Activated gamma-delta T cell (primary cell): ENCODE measurements at places on chromosomes 1 and 21.

GRCh38 chr1:223364685-223365382, 858 bp upstream of the SUSD4 start:
- no peak for DNase-seq

GRCh38 chr1:160755911-160756848, 17.1 kb downstream of the SLAMF7 start:
- no peak for DNase-seq

DNA sequence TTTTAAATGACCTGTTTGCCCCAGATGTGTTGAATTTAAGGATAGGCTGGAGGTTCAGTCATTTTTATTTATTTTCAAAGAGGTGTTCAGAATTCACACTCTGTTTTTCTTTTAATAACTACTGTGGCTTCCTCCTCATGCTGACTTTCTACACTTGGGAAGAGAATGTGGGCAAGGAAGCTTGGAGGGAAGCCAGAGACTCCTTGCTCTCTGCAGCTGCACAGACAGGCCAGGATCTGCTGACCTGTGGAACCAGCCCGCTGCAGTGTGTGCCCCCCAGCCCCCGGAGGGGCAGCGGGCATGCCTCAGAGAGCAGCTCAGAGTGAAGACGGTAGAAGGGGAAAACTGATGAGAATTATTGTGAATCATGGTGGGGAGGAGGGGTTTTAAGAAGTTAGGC, 16.9 kb downstream of the MGST3 start:
- no peak for DNase-seq

GRCh38 chr1:8512504-8512903, 194.6 kb downstream of the SLC45A1 start:
- DNase-seq = no peak

- DNase-seq = no peak
These were observed 42.0 kb upstream of the CD34 start for GRCh38 chr1:207952617-207953542.

DNA sequence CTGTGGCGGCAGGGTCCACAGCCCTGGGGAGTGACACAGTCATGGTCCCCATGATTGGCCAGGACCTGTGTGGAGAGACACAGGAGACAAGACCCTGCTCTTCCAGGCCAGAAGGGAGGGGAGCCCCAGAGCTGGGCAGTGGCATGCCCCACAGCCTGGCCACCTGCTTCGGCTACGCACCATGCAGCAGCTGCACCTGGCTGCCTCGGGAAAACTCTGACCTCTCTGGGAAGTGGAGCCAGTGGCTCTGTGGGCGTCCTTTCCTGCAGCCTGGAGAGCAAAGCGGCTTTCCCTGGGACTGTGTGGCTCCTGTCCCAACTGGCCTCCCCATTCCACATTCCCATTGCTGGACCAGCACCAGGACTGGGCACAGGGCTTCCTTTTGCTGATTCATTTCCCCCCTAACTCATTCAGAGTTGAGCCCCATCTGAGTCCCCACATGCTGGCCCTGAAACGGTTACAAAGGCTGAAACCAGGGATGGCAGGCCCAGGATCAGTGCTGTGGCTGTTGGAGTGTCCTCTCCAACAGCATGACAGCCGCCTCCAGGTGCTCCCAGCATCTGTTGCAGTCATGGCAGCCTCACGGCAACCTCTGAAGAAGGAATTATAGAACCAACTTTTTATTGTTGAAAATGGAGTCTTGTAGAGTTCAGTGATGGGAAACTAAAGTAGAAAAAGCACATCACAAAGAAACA, 15.0 kb downstream of the OXCT2 start:
- no peak for DNase-seq

DNA sequence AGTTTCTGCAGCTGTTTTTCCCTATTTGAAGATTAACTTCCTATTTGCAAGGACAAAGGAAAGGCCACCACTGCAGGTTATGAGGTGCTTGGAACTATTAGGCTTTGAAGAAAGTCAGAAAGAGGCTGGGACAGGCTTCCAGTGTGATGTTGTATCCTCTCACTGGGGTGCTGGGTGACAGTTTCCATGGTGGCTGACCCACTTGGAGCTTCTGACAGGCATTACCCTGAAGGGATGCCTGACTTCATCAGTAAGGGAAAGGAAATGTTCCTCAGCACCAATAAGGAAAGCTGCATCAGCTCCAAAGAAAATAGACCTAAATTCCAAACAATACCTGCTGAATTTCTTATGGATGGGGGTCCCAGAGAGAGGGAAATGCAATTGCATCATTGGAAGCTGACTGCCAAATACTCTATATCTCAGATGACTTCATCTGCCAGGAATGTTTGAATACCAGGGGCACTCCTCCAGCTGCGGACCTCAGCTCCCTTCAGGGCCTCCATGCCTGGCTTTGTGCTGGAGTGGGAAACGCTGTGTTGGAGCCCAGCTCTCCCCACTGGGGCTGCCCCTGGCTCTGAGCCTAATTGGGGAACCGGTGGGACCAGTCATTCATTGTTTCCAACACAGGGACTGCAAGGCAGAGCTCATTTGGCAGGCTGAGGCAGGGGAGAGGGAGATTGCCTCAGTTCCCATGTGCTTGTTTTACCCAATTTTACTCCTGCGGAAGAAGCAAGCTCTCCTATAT, 76.6 kb downstream of the RGL1 start:
- DNase-seq = no peak

GRCh38 chr1:244052016-244052727, 1.1 kb downstream of the ZBTB18 start:
- DNase-seq = no peak

- no peak for DNase-seq
These were observed 198.3 kb downstream of the DUSP10 start for GRCh38 chr1:221543529-221544120.

DNA sequence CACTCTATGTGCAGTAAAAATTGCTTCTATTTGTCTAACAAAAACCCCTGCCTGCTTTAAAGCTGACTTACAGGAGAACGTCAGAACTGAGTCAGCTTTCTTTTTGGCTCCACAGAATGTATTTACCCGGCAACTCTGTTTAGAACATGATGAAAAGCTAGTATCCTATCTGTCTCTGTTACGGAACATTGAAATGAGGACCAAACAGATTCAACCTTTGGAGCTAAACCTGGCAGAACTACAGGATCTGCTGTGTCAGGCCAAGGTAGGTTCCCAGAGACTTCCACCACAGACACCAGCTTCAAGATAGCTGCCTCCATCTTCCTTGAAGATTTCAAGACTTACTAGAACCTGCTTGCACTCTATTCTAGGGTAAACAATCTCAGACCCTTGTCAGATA, 132.6 kb downstream of the MACF1 start:
- no peak for DNase-seq

GRCh38 chr1:59457786-59458185, 160.9 kb downstream of the FGGY start:
- DNase-seq = no peak

- DNase-seq = no peak
These were observed at the start of gene ADORA1 for GRCh38 chr1:203127666-203128430. TSS of gene ADORA1 (plus strand) at chr1:203127726. CDS start at chr1:203128842, 1,116 bp downstream.

GRCh38 chr21:45405819-45406762, 1.1 kb downstream of the COL18A1 start:
- no peak for DNase-seq

- DNase-seq = no peak
These were observed 73.2 kb downstream of the DAB1 start for GRCh38 chr1:57350610-57351009.

DNA sequence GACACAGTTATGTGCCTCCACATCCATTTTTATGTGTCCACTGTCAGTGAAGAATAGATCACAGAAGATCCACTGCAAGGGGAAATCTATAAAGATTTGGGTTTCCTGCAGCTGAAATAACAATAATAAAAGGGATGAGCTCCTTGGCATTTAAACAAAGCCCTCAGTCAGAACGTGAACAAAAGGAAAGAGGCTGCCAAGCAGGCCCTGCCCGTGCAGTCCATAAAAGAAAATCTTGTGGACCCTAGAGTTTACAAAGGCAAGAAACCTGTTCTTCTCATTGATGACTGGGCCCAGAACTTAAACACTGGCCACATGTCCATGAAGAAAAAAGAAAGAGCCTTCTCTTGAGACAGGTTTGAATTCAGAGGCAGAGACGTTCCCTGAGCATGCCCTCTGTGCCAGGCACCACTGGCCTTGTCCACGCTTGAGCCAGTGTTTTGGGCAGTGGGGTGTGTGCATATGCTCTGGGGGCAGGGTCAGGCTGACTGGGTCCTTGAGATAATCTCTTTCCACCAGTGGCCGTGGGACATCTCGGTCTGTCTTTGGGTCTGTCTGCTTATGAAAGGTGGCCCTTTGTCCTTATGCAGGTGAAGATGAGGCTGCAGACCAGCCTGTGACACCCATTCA, 142.7 kb downstream of the HIVEP3 start:
- DNase-seq = no peak

DNA sequence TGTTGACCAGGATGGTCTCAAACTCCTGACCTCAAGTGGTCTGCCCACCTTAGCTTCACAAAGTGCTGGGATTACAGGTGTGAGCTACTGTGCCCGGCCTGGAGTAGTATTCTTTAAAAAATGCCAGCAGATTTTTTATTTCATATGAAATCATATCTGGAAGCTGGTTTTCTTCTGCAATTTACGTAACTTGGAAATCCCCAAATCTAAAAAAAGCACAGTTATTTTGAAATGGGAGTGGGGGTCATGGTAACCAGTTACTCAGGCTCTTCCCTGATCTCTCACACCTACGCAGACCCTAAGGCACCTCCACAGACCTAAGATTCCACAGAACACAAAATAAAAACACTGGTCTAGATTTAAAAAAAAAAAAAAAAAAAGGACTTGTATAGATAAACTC, 219.8 kb downstream of the DAB1 start:
- DNase-seq = no peak

DNA sequence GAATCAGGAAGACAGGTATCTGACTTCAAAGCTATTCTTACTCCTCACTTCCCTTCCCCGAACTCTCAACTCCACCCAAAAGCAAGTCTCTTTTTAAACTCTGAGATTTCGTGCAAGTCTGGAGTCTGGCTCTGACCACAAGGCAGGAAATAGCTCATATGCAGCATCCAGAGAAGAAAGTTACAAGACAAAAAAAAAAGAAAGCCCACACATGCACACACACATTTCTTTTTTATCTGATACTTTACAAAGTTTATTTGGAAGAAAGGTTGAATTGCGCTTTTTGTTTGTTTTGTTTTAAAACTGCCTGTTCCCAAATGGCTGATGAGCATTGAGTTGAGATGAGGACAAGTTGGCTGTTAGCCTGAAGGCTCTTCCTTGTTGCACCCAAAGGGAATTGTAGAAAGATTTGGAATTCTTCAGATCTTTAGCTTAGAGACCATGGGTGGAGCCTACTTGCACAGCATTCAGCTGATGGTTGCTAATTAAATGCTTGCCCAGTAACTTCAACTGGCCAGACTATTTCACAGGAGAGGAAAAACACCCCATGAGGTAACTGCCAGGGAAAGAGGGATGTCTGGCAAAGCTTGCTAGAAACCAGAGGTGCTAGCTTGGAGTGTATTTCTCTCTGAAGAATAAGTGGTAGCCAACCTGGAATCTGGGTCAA, 490.3 kb downstream of the TTLL7 start:
- no peak for DNase-seq

DNA sequence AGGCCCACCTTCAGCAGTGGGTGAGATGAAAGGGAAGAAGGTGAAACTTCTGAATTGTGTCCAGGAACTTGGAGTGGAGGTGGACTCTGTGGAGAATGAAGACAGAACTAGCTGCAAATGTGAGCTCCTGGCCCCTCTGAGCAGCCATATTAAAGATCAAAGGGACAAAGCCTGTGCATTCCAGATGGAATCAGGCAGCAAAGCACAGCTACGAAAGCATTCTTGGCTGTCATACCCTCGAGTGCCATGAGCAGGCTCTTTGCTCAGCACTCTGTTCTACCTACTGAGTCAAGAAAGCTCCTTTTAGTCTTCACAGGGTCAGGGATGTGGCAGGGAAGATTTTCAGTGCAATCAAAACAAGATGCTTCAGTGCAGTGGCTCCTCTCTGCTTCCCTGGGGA, 86.3 kb upstream of the TSPAN2 start:
- DNase-seq = no peak

DNA sequence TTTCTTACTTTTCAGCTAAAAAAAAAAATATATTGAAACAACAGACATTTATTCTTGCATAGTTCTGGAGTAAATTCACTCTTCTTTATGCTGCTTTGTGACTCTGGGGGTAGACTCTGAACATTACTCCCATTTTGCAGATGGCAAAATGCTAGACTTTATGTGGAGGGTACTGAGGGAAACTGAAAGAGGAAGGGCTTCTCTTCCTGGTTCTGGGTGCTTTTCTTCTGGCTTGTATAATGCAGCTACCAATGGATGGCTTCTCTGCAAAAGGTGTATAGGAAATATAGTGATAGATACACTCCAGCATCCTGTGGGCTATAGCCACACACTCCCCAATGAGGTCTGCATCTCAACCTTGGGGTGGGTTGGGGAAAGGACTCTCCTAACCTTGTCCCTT, 19.7 kb upstream of the ZBTB40 start:
- no peak for DNase-seq

GRCh38 chr1:117416004-117416403, 48.8 kb downstream of the MAN1A2 start:
- no peak for DNase-seq

DNA sequence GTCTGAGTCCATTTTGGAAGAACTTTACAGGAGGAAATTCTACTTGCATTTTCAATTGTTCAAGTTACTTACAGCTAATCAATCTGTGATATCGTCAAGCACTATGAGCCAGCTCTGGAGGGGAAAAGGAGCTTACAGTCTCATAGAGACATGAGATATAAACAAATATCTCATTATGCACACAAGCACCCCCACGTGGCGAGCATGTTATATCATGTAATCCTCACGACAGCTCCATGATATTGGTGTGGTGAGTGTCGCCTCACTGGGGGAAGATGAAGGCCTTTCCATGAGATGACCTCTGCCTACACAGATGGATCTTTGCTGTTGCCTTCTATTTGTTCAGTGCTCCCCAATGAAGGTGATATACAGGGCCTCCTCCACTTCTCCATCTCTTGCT, 34.6 kb downstream of the TNR start:
- no peak for DNase-seq

- DNase-seq = no peak
These were observed 19.2 kb downstream of the NFYC start for GRCh38 chr1:40710581-40711315.

DNA sequence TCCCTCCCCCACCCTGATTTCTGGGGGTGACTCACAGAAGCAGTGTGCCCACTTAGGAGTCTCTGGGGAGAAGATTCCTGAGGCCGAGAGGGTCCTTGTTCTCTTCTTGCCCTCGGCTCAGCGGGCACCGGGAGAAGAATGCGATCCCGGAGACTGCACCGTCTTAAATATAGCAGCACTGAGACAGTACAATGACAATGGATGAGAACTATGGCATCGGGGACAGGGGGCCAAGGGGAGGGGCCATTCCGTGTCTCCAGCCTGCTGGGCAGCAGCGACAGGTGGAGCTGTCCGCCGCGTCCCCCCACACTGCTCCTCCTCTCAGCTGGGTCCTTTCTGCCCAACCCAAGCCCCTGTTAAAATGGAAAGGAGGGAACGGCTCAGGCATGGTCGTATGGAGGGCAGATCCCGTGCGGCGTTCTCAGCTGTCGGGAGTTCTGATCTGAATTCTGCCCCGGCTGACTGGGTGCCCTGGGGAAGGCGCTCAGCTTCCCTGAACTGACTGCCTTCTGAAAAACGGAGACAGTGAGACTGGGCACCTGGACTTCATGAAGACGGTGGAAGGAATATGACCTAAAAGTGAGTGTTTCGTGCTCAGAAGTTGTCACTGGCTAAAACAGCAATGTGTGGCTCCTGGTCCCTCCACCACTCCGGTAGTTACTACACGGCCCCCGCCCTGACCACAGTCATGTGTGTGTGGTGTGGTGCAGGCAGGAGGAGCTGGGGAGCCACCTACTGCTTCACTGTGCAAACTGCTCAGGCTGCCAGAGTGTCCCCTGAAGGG, at the start of gene MYOM3:
MYOM3 (minus strand) TSS at position 140 of the 784 bp plus-strand sequence. CDS start 3,499 bp downstream, outside the sequence.
- no peak for DNase-seq

- no peak for DNase-seq
These were observed 37.8 kb upstream of the ZNF326 start for GRCh38 chr1:89957107-89957506.
